Epithelial cell of alveolus of lung (primary cell): ENCODE measurements at places on chromosomes 3 and 15. TPM values are rescaled to one million over a fixed set of nuclear protein-coding genes. Genes with fewer than 3 reads are reported as not detected.

Gene CPN2
- not detected in 2 replicates for total RNA-seq

Gene YEATS2
- 25.1 and 33.2 TPM in 2 replicates for total RNA-seq

Gene CLRN1
- not detected in 2 replicates for total RNA-seq

Gene RBMS3
- total RNA-seq: 20.3 and 21.4 TPM in 2 replicates

Gene MUSTN1
- 5.7 TPM in 1 of 2 replicates, not detected in the other for total RNA-seq

Gene CCDC54
- not detected in 2 replicates for total RNA-seq

Gene IL16
- 2.7 and 3.2 TPM in 2 replicates for total RNA-seq

Gene GOLGA8K
- total RNA-seq: not detected in 2 replicates

Gene CASR
- not detected in 2 replicates for total RNA-seq

Gene IGF2BP2
- total RNA-seq: 50.7 and 61.2 TPM in 2 replicates

Gene CATSPER2
- total RNA-seq: 0.65 TPM in 1 of 2 replicates, not detected in the other

Gene TMEM212
- not detected in 2 replicates for total RNA-seq

Gene CSTA
- 0.88 and 2.1 TPM in 2 replicates for total RNA-seq

Gene MYD88
- 26.1 and 39.7 TPM in 2 replicates for total RNA-seq

Gene ANO10
- 16.0 and 32.5 TPM in 2 replicates for total RNA-seq

Gene NME9
- total RNA-seq: not detected in 2 replicates

Gene DYNC1LI1
- total RNA-seq: 24.8 and 31.0 TPM in 2 replicates

Gene AMT
- total RNA-seq: 2.5 and 3.0 TPM in 2 replicates

Gene CNTN4
- 2.3 and 2.4 TPM in 2 replicates for total RNA-seq

Gene PTPRG
- 27.2 and 32.8 TPM in 2 replicates for total RNA-seq

Gene AADACL2
- total RNA-seq: not detected in 2 replicates

Gene FAM107A
- 0.13 and 0.32 TPM in 2 replicates for total RNA-seq

Gene OR5H1
- total RNA-seq: not detected in 2 replicates

Gene DNAJA4
- 0.88 and 2.2 TPM in 2 replicates for total RNA-seq

Gene OR5H14
- total RNA-seq: not detected in 2 replicates

Gene SLC9C1
- total RNA-seq: 0.26 TPM in 1 of 2 replicates, not detected in the other

Gene CCR3
- not detected in 2 replicates for total RNA-seq
